ENCODE measurements at places on chromosomes 6 and 20.

DNA sequence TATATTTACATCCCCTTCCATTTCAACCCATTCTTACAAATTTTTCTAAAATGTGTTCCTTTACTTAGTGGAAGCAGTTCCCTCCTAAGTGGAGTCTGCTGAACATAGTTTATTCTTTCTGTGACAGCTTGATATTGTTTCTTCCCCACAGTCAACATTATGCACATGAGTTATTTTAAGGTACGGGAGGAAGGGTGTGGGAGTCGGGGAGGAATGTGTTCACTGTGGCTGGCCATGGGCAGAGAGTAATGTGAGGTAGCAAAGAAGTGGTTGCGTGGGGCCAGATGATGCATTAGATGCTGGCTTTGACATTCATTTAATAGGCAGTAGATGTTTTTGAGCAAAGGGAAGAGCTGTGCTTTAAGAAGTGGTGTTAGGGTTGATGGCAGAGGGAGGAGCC, 98.5 kb downstream of the ARMC2 start:
- DNase-seq, result no peak

DNA sequence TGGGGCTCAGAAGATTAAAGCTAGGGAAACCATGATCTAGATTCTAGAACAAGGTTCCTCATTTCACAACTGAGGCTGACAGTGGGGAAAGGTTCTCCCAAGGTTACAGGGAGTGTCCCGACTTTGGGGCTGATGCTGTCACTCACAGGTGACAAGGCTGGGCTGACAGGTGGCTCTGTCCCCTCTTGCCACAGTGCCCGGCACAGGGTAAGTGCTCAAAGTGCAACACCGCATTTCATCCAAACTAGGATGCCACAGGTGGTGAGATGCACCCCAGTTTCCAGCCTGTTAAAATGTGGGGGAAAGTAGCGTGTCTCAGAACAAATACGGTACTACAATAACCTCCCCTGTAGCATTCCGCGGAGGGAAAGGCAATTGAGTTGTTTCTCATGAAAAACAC, 7.8 kb downstream of the ZBP1 start:
- DNase-seq, result no peak

- DNase-seq, result no peak
These were observed 157.6 kb upstream of the RPS6KA2 start for GRCh38 chr6:166784691-166785090.

DNA sequence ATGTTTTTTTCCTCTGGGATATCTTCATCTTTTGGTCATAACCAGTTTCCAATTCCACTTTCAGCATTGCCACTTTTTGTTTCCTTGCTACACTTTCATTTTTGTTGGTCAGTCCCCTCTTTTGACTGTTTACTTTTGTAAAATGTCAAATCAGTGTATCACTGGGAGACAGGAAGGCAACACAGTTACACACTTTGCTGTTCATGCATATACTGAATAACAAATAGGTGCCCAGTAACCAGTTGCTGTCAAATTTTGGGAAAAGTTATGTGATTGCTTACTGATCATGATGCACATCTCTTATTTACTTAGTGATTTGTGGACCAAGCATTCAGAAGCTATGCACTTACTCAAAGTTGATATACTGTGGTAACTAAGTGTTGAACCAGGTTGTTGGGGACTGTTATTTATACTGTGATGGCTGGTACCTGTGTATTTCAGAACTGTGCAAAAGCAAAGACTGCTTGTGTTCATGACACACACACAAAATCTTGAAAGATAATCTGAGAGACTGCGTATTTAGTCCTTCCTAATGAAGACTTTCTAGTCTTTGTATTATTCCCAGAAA, 41.0 kb downstream of the ZNF292 start:
- no peak for DNase-seq

DNA sequence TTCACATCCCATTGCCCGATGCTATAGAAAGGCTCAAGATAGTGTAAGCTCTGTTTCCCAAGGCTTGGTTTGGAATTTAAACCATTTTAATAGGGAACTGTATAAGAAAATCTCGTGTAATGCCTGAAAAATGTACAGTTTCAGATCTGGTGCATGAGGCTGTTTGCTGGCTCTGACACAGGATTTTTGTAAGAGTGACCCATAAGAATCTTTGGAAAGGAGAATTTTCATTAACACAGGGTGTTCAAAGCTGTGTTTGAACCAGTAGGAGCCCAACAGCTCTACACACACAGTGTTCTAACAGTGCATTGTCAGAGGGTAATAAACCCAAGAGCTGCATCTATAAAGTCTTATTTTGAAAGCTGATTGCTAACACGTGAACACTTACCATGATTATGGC, 293.5 kb downstream of the PRL start:
- DNase-seq, result no peak

DNA sequence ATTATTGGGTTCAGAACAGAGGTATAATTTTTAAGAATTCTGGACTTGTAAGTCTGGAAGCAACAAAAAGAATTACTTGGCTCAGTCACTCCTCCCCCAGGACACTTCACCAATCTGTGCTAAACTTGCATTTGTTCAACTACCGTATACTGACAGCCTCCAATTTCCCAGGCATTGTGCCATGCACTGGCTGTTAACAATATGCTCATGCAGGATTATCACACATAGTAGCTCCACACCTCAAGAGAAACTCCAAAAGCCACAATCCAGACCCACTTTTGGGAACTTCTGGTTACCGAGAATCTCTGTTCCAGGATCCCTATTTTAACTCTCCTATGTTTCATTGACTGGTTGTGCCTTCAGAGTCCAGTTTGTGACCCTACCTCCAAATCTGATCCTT, 7.7 kb downstream of the ADGRF1 start:
- DNase-seq, result no peak

DNA sequence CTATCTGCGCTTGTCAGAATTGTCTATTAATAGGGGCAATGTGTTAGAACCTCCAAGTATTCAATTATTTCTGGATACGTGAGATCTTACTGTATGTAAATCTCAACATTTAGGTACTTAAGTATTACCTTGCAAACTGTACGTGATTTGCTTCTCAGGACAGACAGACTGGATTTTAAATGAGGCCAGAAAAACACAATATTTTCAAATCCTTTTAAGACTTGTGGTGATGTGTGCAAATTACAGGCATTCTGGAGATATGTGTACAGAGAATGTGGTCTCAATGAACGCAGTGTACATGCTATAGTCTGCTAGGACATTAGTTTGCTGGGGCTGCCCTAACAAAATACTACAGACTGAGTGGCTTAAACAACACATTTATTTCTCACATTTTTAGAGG, 16.9 kb downstream of the CCR6 start:
- no peak for DNase-seq

GRCh38 chr6:139533573-139534471, 159.4 kb upstream of the CITED2 start:
- no peak for DNase-seq

- no peak for DNase-seq
These were observed 223.6 kb downstream of the KIF16B start for GRCh38 chr20:16349523-16350260.

DNA sequence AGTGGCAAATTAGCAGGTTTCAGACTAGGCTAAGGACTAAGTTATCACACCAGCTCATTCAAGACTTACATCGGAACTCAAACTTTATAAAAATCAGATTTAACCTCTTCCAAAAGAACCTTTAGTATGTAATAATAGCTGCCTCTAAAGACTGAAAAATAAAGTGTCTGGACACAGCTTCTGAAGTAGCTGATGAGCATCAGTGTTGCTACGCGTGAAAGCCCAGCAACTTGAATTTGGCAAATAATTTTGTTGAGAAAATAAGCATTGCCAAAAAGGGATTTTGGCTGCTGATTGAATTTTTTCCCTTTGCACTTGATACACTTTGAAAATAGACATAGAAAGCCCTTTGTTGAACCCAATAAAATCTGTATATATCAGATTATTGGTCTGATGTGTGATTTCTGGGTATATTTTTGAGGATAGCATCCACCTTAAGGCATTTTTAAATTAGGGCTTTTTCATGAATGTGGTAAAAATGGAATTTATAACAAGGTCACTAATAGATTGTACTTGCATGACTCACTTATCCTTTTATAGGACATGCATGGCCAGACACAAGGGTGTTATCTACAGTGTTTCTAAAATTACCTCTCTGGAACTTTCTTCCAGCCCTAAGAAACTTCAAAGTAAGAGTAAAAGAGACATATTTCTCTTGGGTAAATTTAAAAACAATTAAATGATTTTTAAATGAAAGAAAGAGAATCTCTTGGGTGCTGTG, 350.4 kb downstream of the TENT5A start:
- no peak for DNase-seq

DNA sequence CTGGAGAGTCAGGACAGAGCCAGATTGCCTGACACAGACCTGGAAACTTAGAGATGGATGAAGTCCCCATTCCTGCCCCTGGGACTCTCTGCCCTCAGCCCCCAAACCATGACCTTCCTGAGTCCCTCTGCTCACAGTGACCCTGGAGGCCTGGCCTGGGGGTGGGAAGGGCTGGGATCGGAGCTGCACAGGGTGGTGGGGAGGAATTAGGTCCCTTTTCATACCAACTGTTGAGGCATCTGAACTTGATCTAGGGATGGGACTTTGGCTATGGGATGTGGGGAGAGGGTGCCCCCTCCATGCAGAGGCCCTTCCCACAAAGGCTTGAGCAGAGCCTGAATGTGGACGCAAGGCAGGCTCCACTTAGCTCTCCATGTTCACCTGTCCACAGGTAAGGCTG, 144.1 kb downstream of the MRPL14 start:
- DNase-seq, result no peak

- DNase-seq, result no peak
These were observed 48.3 kb upstream of the SLC35B3 start for GRCh38 chr6:8483650-8484049.

GRCh38 chr20:57627339-57627738, 7.1 kb upstream of the ZBP1 start:
- DNase-seq, result no peak

DNA sequence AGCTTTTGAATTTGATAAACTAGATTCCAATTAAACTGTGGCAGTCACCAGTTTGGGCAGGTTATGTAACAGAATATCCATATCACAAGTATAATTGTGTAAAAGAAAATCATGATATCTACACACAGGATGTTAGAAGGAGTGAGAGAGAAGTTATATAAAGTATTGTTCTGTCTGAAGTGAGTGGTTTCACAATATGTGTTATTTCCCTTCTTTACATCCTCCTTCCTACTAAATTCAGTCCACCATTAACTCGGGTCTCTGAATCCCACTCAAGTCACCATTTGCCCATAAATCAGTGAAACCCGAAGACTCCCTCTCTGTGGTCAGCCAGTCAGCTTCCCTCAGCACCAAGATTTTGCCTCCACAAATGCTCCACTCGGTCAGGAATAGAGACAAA, 796 bp downstream of the HLA-DQB1 start:
- DNase-seq, result no peak

DNA sequence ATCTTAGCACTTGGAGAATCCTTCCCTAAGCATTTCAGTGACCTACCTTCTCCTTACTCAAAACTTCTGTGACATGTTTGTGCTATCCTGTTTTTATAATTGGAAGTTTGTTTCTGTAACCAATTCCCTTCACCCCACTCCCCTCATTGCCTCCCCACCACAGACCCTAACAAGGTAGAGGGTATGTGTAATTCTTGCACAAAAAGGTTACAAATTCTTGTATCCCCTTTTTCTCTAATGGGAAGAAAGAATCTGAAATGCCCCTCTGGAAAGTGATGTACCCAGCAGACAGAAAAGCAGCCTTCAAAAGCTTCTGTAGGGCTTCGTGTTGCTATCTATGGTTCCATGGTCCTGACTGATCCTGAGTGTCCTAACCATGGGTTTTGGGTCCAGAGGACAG, 111.7 kb upstream of the TMEM170B start:
- DNase-seq, result no peak

DNA sequence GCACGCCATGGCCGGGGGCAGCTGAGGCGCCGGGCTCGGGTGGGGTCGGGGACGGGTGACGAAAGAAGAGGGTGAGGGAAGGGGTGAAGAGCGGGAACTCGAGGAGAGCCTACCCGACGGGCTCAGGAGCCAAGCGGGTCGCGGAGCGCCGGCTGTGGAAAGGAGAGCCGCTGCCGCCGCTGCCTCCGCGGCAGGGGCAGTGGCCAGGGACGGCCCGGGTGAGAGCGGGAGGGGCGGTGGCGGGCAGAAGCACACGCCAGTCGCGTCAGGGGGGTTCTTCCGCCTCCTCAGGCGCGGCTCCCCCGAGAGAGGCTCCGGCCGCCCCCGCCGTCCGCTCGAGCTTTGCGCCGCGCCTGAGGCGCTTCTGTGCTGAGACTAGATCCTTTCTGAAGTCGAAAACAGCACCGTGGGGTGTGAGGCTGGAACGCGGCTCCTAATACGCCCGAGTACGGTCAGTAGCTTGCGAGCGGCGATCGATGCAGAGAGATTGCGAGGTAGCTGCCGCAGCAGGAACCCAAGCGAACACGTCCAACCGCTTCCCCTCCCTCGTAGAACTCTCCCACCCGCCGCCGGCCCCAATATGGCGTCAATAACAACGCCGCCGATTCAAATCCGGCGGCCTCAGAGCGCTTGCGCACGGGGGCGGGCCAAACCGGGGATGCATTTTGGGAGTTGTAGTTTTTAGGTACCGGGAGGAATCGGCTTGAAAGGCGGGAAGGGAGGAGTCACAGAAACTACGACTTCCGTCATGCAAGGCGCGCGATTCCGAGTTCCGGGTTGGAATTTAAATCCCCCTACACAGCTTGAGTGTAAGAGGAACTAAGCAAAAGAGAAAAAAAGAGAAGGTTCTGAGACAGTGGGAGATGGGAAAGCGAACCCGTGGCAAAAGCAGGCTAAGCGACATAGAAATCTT, at the start of gene AKIRIN2:
Gene AKIRIN2 (minus strand): TSS at position 558 of the 913 bp plus-strand sequence. CDS start 549 bp downstream, at position 9.
- DNase-seq, result peak; percentile 98

DNA sequence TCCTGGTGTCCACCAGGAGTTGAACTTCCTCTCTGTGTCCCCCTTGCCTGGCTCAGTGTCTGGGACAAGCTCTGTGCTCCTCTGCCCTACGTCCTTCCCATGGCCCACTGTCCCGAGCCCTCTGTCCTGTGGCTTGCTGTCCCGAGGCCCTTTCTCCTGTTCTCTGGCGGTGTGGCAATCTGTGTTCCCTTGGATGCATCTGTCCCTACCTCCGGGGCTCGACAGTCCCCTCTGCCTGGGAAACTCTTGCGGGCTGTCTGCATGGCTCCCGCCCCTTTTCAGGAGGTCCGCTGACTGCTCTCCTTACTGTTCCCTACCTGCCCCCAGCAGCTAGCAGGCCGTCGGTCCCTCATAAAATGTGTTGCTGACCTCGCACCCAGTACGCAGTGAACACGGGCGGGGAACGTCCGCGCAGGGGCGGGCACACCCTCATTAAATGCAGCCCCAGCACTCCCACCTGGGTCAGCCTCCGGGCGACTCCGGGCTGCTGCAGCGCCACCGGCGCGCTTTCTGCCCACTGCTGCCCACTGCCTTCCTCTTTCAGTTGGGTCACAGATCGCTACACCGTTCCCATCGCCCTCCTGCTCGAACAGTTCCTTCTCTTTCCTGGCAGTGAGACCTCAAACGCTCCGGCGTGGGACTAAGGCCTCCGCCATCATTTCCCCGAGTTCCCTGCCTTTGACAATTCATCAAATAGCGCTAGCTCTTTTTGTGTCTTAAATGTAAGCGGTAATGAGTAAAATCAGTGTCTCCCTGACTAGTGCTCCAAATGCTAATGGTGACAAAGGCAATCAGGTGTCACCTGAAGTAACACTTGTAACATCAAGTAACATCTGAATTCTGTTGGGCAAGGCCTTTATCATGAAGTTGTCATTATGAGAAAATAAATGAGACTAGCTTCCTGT, 60.5 kb downstream of the RSPH3 start:
- peak; percentile 54 for DNase-seq

- DNase-seq, result no peak
These were observed 85.2 kb downstream of the DTNBP1 start for GRCh38 chr6:15577550-15578171.

- no peak for DNase-seq
These were observed 124.3 kb downstream of the IPCEF1 start for GRCh38 chr6:154232013-154232910.

- no peak for DNase-seq
These were observed 277.1 kb downstream of the SYNE1 start for GRCh38 chr6:152360034-152360433.
